ENCODE measurements at places on chromosomes 5 and 9. TPM values are rescaled to one million over a fixed set of nuclear protein-coding genes. Genes with fewer than 3 reads are reported as not detected.

SV2C gene
- total RNA-seq, result not detected

C5orf52 gene
- total RNA-seq, result not detected

DNA sequence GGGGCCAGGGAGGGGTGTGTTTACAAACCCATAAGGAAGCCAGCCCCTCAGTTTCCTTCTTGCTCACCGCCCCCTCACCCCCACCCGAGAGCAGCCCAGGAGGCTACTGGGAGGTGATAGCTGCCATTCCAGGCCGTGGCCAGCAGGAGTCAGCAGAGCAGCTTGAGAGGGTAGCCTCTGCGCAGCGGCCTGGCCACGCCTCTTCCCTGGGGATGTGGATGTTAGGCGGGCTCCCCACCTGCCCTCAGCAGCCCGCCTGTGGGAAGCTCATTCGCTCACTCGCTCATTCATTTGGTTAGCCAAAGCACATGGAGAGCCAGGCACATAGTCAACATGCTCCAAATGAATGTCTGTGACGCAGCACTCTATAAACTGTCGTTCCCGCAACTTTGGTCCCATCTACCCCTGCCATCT lies 6.1 kb upstream of the DPM2 start:
- peak; percentile 84 for DNase-seq

- DNase-seq, result no peak
These were observed 2.8 kb upstream of the CDK7 start for GRCh38 chr5:69231851-69232250.

GRCh38 chr5:96280946-96281393 lies 152.1 kb downstream of the PCSK1 start:
- peak; percentile 6 for DNase-seq

DNA sequence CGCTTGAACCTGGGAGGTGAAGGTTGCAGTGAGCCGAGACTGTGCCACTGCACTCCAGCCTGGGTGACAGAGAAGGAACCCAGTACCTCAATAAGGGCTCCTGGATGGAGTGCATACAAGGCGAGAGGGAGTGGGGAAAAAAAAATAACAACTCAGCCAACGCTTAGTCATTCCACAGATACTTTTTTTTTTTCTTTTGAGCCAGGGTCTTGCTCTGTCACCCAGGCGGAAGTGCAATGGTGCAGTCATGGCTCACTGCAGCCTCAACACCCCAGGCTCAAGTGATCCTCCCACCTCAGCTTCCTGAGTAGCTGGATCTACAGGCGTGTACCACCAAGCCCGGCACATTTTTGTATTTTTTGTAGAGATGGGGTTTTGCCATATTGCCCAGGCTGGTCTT lies 59.5 kb upstream of the GGTA1 start:
- peak; percentile 7 for DNase-seq

DNA sequence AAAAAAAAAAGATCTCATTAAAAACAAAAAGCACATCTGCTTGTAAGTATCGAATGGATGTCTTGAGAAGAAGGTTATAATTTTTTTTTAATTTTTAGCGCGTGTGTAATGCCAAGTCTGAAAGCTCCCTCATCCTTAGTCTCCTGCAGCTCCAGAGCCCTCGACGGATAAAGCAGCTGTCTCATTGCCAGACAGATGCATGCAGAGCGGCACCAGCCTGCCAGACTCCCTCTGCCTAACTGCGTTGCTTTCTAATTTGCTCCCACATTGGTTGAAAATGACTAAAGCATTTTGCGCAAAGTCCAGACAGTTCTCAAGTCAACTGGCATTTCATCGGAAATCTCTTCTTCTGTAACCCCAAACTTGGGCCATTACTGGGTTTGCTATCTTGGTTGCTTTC lies 29.4 kb downstream of the OLFM1 start:
- DNase-seq, result no peak

Measured in SJSA1 (cell line).